Fibroblast of lung (primary cell): ENCODE measurements at places on chromosomes 12 and 14. TPM values are rescaled to one million over a fixed set of nuclear protein-coding genes. Genes with fewer than 3 reads are reported as not detected.

RHEBL1 gene
- 0.33 and 0.51 TPM in 2 replicates for total RNA-seq

SMCO2 gene
- total RNA-seq = 0.26 TPM in 1 of 2 replicates, not detected in the other

ZNF219 gene
- total RNA-seq = 3.9 and 4.6 TPM in 2 replicates

CNPY2 gene
- 47.3 and 48.2 TPM in 2 replicates for total RNA-seq

CABP1 gene
- under 0.01 TPM in 1 of 2 replicates, not detected in the other for total RNA-seq

MGST1 gene
- total RNA-seq = 78.6 and 117 TPM in 2 replicates

CMA1 gene
- not detected in 2 replicates for total RNA-seq

GPR137C gene
- total RNA-seq = 0.50 and 0.51 TPM in 2 replicates

STXBP6 gene
- total RNA-seq = 4.5 and 7.7 TPM in 2 replicates

SERPINA6 gene
- not detected in 2 replicates for total RNA-seq

RD3L gene
- not detected in 2 replicates for total RNA-seq

INSM2 gene
- total RNA-seq = not detected in 2 replicates

POLE gene
- total RNA-seq = 9.0 and 9.6 TPM in 2 replicates

CAPZA3 gene
- not detected in 2 replicates for total RNA-seq

FOXM1 gene
- 1.3 and 7.3 TPM in 2 replicates for total RNA-seq

SLC15A4 gene
- 36.3 and 37.2 TPM in 2 replicates for total RNA-seq

RPS6KA5 gene
- 1.0 and 2.0 TPM in 2 replicates for total RNA-seq

PRH2 gene
- total RNA-seq = not detected in 2 replicates

LRRC9 gene
- not detected in 2 replicates for total RNA-seq

KITLG gene
- total RNA-seq = 45.7 and 64.6 TPM in 2 replicates

ARHGAP5 gene
- 68.4 and 76.3 TPM in 2 replicates for total RNA-seq

IL26 gene
- total RNA-seq = 0.26 TPM in 1 of 2 replicates, not detected in the other

OR6C70 gene
- total RNA-seq = not detected in 2 replicates

TDRD9 gene
- total RNA-seq = 0.50 and 1.0 TPM in 2 replicates

DBX2 gene
- not detected in 2 replicates for total RNA-seq

ASCL1 gene
- total RNA-seq = not detected in 2 replicates

DNAH10 gene
- 0.26 and 0.33 TPM in 2 replicates for total RNA-seq

ST8SIA1 gene
- 5.9 and 23.9 TPM in 2 replicates for total RNA-seq

TMEM30B gene
- total RNA-seq = 0.51 and 0.83 TPM in 2 replicates

FSCB gene
- total RNA-seq = not detected in 2 replicates

RFLNA gene
- total RNA-seq = 0.26 TPM in 1 of 2 replicates, not detected in the other

FAM222A gene
- under 0.01 TPM in 1 of 2 replicates, not detected in the other for total RNA-seq

CCNB1IP1 gene
- 77.5 and 110 TPM in 2 replicates for total RNA-seq

PKP2 gene
- under 0.01 TPM in 2 replicates for total RNA-seq

OTX2 gene
- not detected in 2 replicates for total RNA-seq

TRMT61A gene
- 10.6 and 11.0 TPM in 2 replicates for total RNA-seq

EPYC gene
- not detected in 2 replicates for total RNA-seq

P2RX7 gene
- 16.7 and 17.2 TPM in 2 replicates for total RNA-seq

KRT6C gene
- not detected in 2 replicates for total RNA-seq

CACNA2D4 gene
- total RNA-seq = 0.26 and 0.99 TPM in 2 replicates

RXYLT1 gene
- 13.2 and 14.9 TPM in 2 replicates for total RNA-seq

TAS2R31 gene
- 2.6 and 3.6 TPM in 2 replicates for total RNA-seq

OR10AD1 gene
- total RNA-seq = not detected in 2 replicates

GALNT9 gene
- total RNA-seq = 0.51 and 2.8 TPM in 2 replicates

MYH7 gene
- not detected in 2 replicates for total RNA-seq

OR5AU1 gene
- total RNA-seq = not detected in 2 replicates

NPAS3 gene
- 0.26 and 0.50 TPM in 2 replicates for total RNA-seq
